Activated CD4-positive, alpha-beta T cell treated with anti-CD3 and anti-CD28 coated beads, Interleukin-2, amount 50 U/mL, for 48 hours (primary cell): ENCODE measurements at places on chromosomes 4 and X.
A peak's percentile ranks its signal among the peaks of the same experiment; 100 is the strongest.

DNA sequence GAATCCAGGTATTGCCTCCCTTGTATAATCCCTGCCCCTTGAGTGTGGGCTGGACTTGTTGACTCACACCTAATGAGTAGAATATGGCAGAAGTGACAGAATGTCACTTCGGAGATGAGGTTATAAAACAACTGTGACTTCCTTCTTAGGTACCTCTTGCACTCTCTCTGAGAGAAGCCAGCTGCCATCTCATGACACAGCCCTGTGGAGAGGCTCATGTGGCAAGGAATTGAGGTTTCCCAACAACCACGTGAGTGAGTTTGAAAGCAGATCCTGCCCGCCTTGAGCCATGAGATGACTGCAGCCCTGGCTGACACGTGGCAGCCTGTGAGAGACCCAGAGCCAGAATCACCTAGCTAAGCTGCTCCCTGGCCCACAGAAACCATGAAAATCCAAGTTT lies 13.5 kb downstream of the ASB11 start:
- DNase-seq = peak; percentile 24

GRCh38 chr4:65865489-65865888 lies 195.2 kb upstream of the EPHA5 start:
- no peak for DNase-seq

GRCh38 chr4:113407409-113407808 lies 354.1 kb downstream of the CAMK2D start:
- no peak for DNase-seq

GRCh38 chr4:44661940-44662622 lies 10.7 kb upstream of the YIPF7 start:
- DNase-seq = no peak

- DNase-seq = no peak
Observed at GRCh38 chr4:152363086-152363485, 172.8 kb downstream of the FBXW7 start.

DNA sequence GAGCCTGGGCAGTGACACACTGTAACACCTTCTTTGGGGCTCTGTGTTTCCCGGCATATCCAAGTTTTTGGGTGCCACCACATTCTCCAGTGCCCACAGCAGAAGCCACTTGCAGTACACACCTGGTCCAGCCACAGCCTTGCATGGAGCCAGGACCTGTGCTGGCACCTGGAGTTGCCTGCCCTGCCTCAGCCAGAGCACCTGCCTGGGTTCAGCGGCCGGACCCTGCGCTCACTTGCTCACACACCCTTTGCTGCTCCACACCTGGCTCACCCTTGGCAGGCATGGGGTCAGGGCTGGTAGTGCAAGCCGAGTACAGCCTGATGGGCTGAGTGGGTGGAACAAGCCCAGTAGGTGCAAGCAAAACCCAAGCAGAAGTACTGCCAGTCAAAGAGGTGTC lies 1511.1 kb downstream of the TECRL start:
- DNase-seq = no peak

GRCh38 chrX:70402721-70403120 lies 20.4 kb upstream of the GDPD2 start:
- DNase-seq = no peak

GRCh38 chr4:181507180-181507835 lies 735.9 kb upstream of the TENM3 start:
- DNase-seq = no peak

DNA sequence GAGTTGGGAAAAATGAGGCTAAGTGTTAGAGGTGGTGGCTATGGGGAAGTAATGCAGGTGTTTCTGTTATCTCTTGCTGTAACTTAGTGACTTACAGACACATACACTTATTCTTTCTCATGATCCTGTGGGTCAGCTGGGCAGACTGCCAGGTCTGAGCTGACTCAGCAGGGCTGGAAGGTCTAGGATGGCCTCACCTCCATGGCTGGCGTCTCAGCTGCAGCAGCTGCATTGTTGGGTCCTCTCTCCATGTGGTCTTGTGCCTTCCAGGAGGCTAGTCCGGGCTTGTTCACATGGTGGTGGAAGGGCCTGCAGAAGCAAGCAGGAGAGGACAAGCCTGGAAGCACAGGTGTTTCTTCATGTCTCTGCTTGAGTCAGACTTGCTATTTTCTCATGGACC lies 172.7 kb downstream of the NHS start:
- no peak for DNase-seq

DNA sequence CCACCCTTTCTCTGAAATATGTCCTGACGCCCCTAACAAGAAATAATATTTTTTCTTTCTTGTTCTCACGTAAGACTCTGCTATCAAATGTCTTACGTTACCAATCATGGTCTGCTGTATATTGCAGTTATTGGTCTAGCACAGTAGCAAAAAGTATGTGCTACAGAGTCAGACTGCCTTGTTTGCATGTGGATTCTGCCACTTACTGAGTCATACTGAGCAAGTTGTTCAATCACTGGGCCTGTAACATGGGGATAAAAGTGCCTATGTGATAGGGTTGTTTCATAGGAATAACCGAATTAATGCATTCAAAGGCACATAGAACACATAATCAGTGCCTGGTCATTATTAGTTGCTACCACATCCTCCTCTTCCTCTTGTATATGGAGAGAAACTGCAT lies 14.1 kb downstream of the RPGR start:
- no peak for DNase-seq

DNA sequence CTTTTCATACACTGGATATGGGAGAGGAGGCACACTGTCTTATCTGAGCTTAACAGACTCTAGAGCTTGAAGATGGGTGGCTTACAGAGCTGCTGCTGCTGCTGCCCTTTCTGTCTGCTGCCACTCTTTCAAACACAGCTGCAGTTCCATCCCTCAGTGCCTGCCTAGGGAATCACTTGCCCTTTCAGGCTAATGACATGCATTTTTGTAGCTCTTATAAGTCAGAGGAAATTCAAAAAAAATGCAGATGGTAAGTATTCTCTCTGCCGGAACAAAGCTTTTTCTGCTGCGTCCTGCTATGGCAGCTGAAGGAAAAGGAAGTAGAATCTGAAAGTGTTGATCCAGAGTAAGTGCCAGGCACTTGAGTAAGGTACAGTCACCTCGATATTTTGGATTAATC lies 460.4 kb upstream of the DIAPH2 start:
- DNase-seq = no peak

DNA sequence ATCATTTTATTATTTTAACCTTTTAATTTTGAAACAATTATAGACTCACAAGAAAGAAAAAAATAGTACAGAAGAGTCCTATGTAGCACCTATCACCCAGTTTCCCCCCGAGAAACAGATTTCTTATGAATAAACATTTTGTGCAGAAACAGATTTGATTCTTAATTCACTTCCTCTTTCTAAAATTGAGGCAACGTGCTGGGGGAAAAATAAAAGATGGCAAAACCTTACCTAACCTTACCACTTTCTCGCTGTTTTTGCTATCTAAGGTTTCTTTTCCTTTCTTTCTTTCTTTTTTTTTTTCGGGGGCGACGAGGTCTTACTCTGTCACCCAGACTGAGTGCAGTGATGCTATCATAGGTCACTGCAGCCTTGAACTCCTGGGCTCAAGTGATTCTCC lies 4.3 kb upstream of the CLNK start:
- no peak for DNase-seq

DNA sequence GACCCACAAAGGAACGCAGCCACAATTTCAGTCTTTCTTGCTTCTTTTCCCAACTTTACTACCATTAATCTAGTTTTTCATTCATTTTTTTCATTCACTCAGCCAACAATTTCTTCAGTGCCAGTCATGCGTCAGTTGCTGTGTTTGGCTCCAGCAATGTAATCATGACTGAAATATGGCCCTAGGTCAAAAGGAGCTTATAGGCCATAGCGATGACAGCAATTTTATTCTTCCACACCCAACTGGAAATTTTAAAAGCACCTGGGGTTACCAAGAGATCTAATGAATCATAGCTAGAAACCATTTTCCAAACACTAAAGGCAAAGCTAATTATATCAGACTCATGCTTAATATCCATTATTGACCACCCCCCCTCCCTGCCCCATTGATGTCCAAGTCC lies 29.8 kb upstream of the C1QTNF7 start:
- no peak for DNase-seq

DNA sequence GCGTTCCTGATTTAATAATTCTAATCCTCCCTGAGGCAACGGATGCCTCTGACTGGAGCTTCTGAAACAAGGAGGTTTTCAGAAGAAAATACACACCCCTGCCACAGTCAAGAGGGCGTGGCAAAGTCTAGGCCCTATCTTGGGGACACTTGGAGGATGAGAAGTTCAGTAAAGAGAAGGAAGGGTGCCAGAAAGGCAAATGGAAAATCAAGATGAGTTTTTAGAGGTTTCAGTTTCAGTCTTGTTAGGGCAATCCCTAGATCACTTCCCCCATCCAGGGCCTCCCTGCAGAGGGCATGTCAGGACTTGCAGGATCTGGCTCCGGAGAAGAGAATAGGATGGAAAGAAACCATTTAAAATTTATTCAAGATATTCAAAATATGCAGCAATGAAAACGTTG lies 28.5 kb upstream of the FGF2 start:
- DNase-seq = no peak

- no peak for DNase-seq
Observed at GRCh38 chr4:156193800-156194199, 240.1 kb upstream of the CTSO start.

- no peak for DNase-seq
Observed at GRCh38 chrX:105269386-105269785, 48.9 kb upstream of the TEX13A start.

DNA sequence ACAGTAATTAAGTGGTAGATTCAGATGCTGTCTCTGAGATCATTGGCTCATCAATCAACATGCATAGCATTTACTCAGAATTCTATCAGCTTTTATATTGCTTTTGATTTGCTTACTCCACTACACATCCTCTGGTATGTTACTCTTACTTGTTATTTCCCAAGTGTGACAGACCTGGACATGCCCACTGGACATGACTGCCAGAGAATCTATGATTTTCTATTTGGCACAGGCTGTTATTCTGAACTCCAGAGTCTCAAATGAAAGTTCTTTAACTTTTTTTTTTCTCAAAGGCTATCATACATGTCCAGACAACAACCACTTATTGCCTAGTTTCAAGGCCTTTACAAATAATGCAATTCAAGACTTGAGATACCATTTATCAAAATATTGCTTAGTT lies 116.1 kb upstream of the ARHGAP24 start:
- DNase-seq = no peak

GRCh38 chr4:2928242-2929176 lies 34.7 kb downstream of the NOP14 start:
- DNase-seq = no peak

DNA sequence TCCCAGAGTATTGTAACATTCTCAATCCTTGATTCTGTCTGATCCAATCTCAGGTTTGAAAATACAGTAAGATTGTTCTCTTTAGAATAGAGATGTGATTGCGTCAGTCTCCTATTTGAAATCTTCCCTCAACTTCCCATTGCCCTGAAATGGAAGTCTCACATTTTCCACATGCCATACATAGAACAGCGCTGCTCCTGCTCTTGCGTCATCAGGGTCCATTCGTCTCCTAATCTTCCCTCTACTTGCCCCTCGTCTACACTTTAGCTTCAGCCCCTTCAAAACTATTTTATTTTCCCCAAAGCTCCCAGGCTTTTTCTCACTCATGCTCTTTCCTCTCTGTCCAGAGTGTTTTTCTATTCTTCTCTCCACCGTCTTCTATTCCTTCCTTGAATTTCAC lies 301.7 kb upstream of the MAGEB2 start:
- DNase-seq = no peak

DNA sequence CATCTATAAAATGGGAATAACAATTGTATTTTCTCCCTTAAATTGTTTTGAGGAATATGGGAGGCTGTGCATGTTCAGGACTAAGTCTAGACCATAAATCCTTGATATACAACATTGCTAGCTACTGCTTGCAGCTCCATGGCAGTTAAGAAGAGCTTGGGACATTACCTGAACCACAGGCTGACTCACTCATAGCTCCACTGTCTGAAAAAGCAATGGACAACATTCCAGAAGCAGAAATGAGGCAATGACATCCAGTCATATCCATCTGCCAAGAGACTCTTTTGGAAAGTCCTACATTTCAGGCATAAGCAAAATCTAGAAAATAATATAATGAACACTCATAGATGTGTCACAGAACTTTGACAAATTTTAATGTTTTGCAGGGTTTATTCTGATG lies 167.3 kb upstream of the LEF1 start:
- DNase-seq = no peak

- DNase-seq = no peak
Observed at GRCh38 chrX:121975671-121976070, 928.3 kb downstream of the GLUD2 start.

DNA sequence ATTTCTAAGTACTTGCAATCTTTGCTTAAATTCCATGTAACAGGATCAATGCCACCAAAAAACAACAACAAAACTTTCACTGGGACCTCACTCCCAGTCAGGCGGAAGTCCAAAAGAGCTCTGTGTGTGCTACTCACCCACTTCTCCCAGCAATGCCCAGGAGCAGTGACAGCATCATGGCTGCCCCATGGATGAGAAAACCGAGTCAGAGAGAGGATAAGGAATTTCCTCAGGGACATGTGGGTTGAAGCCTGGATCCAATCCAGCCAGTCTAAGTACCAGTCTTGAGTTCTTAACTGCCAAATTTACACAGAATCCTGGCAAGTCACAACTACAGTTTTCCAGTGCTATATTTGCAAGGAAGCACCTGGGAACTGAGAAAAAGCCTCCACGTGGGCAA lies 64.5 kb downstream of the STX18 start:
- no peak for DNase-seq

GRCh38 chr4:10530137-10530786 lies 73.0 kb upstream of the ZNF518B start:
- DNase-seq = no peak

- DNase-seq = no peak
Observed at GRCh38 chr4:151540728-151541388, 131.9 kb downstream of the FHIP1A start.

- no peak for DNase-seq
Observed at GRCh38 chr4:1122505-1122904, 9.1 kb upstream of the RNF212 start.

- no peak for DNase-seq
Observed at GRCh38 chr4:107027379-107027778, 8.7 kb downstream of the DKK2 start.

- DNase-seq = no peak
Observed at GRCh38 chr4:161280929-161281328, 882.9 kb downstream of the FSTL5 start.

GRCh38 chr4:11514779-11515419 lies 86.2 kb upstream of the HS3ST1 start:
- no peak for DNase-seq

- peak; percentile 8 for DNase-seq
Observed at GRCh38 chrX:38627683-38628082, 66.3 kb downstream of the TSPAN7 start.

DNA sequence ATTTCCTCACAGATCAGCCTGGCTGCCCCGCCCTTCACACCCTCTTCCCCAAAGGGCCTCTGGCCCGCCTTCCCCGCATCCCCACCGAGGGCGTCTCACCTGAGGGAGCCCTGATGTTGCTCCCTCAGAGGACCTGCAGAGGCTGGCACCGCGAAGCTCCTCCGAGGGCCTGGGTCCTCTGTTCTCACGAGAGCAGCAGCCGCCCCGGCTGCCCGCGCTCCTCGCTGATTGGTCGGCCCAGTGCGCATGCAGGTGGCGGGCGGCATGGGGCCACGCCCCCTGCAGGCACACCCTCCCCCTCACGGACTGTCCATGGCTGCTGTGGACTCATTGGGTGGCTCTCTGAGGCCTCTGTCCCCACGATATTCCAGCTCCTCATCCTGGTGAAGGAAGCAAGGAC lies at the start of gene FAM9C:
TSS of gene FAM9C (minus strand) at position 180 of the 400 bp plus-strand sequence. CDS start 831 bp downstream, outside the sequence.
- no peak for DNase-seq
